Suppressor macrophage treated with lipopolysaccharide for 4 hours (primary cell): ENCODE measurements at places on chromosomes 11 and 22.

- DNase-seq = no peak
Observed at GRCh38 chr11:36264011-36264972, 24.9 kb downstream of the COMMD9 start.

DNA sequence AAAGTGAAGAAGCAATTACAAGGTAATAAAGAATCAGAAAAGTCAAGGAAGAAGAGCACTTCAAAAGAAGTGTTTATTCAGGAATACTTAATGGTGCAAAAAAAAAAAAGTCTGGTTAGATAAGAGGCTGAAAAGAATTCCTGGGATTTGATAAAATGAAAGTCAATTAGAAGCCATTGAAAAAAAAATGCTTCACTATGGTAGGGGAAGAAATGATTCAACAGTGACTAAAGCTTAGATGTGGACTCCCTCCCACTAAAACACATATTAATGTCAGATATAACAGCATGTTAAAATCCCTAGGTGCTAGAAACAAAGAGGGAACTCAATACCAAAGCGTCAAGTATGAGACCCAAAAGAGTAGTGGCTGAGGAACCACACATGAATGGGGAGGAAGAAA, 335.3 kb upstream of the PITPNB start:
- no peak for DNase-seq

DNA sequence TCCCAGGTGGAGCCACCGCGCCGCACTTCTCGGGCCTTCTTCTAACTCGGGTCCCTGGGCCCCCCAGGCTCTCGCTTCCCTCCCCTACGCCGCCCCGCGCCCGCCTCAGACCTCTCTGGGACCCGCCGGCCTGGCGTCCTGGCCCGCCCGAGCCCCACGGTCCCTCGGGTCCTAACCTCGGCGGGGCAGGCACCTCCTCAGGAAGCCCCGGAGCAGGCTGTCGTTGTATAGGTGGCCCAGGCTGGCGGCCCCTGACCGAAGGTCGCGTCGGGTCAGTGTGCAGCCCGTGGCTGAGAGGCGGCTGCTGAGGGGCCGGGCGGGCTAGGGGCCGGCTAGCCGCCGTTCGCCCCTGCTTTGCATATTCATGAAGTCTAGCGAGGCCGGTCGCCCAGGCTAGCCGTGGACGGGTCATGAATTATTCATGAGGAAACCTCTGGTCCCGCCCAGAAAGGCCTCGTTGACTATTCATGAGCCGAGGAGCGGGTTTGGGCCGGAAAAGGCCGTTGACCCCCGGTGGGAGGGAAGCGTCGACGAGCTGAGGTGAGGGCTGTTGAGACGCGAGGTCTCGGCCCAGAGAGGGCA, at the start of gene HORMAD2:
TSS of gene HORMAD2 (plus strand) at position 513 of the 582 bp plus-strand sequence. CDS start 13,489 bp downstream, outside the sequence.
- peak; percentile 9 for DNase-seq

- DNase-seq = no peak
Observed at GRCh38 chr11:129933262-129933661, 37.9 kb upstream of the NFRKB start.

- DNase-seq = no peak
Observed at GRCh38 chr22:27896245-27896644, 22.8 kb downstream of the PITPNB start.

DNA sequence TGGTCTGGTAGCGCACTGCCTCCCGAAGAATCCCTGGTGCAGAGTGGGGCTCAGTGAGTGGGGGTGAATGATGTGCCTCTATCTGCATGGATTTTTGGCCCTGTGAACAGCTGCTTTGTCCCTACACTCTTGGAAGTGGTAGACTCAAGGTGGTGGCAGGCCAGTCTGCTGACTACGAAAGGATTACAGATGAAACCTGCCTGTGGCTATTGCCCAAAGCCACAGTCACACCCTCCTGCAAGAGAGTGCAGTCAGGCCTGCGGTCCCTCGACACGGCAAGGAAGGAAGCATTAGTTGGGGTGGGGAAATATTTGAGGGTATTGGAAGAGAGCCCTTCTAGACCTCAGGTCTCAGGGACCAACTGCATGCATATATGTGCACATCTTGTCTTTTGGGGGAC, 63.7 kb downstream of the DSCAML1 start:
- no peak for DNase-seq

GRCh38 chr11:69842746-69843528, 23.7 kb upstream of the FGF3 start:
- DNase-seq = no peak

DNA sequence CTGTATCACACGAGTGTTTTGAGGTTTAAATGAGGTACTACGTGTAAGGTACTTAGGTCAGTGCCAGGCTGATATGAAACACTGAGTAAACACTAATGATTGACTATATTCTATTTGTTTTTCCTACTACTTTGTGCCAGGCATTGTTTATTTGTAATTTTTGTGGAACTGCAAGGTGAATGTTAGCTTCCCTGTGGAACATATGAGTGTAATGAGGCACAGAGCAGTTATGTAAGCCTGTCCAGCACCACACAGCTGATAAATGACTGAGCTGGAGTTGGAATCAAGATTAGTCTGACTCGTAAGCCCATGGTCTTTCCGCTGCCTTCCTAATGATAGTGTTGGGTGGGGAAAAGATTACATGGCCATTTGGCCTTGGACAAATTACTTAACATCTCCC, 5.9 kb downstream of the SLC37A2 start:
- DNase-seq = peak; percentile 59

- DNase-seq = no peak
Observed at GRCh38 chr11:21137803-21138202, 468.4 kb downstream of the NELL1 start.

GRCh38 chr11:83713708-83714107, 427.5 kb upstream of the CCDC90B start:
- no peak for DNase-seq

DNA sequence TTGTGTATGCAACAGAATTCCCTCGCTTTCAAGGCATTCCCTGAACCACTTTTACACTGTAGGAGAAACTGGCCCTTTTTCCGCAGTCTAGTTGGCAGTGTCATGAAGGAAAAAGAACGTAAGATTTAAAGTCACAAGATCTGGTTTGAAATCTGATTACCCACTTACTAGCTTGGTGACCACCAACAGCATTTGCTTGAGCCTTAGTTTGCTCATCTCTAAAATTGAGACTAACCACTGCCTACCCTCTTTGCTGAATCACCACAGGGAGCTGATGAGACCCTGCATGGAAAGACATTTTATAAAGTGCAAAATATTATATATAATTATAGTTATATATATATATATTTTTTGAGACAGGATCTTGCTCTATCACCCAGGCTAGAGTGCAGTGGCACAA, 39.4 kb downstream of the SYTL2 start:
- no peak for DNase-seq

GRCh38 chr11:32374261-32374711, 61.1 kb downstream of the WT1 start:
- peak; percentile 64 for DNase-seq

- no peak for DNase-seq
Observed at GRCh38 chr11:128227466-128227865, 359.9 kb downstream of the ETS1 start.

GRCh38 chr11:91947215-91947820, 277.3 kb upstream of the FAT3 start:
- no peak for DNase-seq

GRCh38 chr11:30617762-30618161, 31.6 kb upstream of the MPPED2 start:
- no peak for DNase-seq

DNA sequence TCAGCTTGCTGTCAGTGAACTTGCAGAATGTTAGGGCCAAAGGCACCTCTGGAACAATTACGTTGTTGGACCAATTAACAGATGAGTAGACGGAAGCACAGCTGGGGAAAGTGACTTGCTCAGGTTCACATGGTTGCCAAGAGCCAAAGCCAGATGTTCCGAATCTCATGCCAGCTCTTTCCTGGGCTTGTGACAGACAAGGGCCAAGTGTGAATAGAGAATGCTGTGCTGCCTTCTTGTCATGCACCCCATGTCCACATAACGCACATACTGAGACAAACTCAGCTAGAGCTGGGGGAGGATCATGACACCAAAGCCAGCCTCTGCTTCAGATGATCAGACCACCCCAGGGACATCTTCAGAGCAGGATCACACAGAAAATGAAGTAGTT, 616.3 kb downstream of the INSC start:
- no peak for DNase-seq

- DNase-seq = no peak
Observed at GRCh38 chr11:115780646-115781362, 276.6 kb upstream of the CADM1 start.

- peak; percentile 79 for DNase-seq
Observed at GRCh38 chr11:60396799-60397198, 540 bp downstream of the MS4A14 start.

DNA sequence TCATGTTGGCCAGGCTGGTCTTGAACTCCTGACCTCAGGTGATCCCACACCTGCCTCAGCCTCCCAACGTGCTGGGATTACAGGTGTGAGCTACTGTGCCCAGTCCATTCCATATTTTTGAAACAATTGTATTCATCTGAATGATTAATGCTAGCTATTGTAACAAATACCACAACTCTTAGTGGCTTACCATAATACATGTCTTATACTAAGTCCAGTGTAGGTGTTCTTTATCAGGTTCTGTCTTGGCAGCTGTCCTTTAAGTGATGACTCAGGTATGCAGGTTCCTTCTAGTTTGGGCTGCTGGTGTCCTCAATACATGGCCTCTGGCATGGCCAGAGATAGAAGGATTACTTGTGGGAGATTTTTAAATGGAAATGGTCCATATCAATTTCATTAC, 39.0 kb downstream of the UVRAG start:
- no peak for DNase-seq

DNA sequence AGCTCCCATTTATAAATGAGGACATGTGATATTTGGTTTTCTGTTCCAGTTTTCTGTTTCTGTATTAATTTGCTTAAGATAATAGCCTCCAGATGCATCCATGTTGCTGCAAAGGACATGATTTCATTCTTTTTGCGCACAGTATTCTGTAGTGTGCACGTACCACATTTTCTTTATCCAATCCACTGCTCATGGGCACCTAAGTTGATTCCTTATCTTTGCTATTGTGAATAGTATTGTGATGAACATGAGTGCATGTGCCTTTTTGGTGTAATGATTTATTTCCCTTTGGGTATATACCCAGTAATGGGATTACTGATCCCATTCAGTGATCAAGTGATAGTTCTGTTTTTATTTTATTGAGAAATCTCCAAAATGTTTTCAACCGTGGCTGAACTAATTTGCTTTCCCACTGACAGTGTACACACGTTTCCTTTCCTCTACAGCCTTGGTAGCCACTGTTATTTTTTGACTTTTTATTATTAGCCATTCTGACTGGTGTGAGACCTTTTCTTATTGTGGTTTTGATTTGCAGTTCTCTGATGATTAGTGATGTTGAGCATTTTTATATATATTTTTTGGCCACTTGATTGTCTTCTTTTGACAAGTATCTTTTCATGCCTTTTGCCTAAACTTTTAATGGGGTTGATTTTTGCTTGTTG, 226.0 kb upstream of the ANO3 start:
- DNase-seq = no peak

DNA sequence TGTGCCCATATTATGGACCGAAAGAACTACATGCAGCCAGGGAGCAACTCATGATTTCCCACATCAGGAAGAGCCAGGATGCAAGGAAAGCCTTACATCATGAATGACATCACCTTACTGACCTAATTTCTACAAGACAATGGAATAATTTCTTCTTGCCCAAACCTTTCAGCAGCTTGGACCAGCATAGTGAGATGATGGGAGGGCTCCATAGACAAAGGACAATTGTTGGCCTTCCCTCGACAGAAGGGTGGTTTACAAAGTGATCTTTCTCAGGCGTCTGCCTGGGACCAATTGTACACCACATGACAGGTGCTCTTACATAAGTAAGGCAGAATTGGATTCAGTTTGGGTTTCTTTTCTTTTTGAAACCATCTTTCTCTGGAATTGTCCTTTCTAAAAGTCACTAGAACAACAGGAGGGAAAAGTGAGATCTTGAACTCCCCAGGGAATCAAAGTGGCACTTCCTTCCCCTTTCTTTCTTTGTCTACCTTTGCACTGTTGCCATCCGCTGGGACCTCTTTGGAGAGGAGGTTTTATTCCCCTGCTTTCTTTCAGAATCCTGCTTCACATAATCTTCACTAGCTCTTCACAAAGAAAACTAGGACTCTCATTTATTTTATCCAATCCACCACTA, 51.7 kb upstream of the PAK1 start:
- DNase-seq = no peak

DNA sequence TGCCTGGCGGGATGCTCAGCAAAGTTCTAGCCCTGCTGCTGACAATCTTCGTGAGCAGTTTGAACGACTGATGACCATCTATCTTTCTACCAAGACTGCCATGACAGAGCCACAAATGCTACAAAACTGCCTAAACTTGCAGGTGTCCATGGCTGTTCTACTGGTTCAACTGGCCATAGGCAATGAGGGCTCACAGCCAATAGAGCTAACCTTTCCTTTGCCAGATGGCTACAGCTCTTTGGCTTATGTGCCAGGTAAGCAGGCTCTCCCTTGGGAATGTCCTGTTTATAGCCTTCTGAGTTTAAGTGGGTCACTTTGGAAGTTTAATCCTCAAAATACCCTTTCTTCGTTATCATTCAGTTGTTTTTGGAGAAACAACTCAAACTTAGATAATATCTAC, 20.1 kb downstream of the UBE4A start:
- no peak for DNase-seq

DNA sequence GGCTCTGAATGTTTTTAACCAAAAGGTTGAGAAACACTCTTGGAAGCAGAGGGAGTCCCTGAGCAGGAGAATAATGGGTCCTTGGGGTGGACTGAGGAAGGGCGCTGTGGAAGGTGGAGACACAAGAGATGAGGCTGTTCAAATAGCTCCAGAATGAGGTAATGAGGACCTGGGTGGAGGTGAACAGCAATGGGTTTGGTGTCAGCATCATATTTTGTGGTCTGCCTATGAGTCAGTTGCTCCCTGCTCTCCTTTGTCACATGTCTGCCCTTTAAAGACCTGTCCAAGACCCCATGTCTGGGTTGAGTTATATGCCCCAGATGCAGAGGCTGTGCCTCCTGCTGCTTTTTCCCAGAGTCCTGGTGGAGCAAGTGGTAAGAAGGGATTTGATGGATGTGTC, 113.6 kb downstream of the BARX2 start:
- no peak for DNase-seq

DNA sequence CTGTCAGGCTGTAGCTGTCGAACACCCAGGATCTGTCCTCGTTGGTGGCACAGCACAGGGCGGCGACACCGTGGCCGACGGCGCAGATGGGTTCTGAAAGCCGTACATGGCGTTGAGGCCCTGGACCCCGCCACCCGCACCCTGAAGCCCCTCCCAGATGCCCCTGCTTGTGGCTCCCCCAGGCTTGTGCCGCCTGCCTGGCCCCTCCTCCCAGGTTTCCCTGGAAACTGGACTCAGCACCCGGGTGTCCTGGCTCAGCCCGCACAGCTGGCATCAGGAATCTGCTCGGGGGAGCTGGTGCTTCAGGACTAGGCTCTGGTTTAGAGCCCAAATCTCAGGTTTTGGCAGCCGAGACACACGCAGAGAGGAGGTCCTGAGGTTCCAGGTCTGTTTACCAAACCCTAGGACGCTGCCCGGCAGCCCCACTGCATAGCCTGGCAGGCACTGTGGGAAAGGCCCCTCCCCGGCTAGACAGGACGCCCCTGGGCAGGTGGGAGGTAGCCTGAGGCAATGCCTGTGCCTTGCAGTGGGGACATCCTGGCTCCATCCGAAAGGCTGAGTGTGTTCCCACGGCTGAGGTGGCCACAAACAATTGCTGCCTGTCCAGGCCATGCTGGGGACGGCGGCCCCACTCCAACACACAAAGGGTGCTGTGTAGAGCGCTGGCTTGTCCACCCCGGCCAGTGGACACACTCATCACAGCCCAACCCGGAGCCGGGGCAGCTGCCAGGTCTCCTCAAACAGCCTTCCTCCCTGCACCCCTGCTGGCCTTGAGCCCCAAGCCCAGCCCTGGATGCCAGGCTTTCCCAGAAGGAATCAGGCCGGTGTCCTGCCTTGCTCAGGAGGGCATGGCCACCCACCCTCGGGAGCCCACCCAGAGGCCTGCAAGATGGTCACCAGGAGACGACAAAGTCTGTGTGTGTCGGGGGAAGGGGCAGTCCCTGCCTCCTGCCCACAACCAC, 4.6 kb downstream of the GATD1 start:
- no peak for DNase-seq
